Non-pigmented ciliary epithelial cell (primary cell): ENCODE measurements at places on chromosomes 5 and 9.

GRCh38 chr5:123451047-123451446, 27.8 kb upstream of the CEP120 start:
- no peak for DNase-seq

DNA sequence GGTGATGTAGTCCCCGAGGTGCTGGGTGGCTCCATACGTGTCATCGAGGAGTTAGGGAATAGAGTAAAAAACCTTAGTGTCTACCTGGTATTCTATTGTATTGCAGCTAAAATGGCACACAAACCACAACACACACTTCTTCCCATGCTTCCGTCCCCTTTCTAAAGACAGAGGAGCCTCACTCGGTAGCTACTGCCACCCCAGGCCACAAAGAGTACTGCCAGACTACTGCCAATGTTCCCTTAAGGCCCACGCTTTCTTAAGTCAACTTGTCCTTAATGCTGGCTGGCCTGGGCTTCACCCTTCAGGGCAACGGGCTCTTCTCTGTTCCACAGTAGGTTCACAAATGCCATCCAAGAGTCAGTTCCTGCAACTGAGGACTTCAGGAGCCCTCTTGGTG, 673.0 kb downstream of the ELAVL2 start:
- DNase-seq = no peak

GRCh38 chr5:67925511-67925910, 290.0 kb upstream of the PIK3R1 start:
- no peak for DNase-seq

DNA sequence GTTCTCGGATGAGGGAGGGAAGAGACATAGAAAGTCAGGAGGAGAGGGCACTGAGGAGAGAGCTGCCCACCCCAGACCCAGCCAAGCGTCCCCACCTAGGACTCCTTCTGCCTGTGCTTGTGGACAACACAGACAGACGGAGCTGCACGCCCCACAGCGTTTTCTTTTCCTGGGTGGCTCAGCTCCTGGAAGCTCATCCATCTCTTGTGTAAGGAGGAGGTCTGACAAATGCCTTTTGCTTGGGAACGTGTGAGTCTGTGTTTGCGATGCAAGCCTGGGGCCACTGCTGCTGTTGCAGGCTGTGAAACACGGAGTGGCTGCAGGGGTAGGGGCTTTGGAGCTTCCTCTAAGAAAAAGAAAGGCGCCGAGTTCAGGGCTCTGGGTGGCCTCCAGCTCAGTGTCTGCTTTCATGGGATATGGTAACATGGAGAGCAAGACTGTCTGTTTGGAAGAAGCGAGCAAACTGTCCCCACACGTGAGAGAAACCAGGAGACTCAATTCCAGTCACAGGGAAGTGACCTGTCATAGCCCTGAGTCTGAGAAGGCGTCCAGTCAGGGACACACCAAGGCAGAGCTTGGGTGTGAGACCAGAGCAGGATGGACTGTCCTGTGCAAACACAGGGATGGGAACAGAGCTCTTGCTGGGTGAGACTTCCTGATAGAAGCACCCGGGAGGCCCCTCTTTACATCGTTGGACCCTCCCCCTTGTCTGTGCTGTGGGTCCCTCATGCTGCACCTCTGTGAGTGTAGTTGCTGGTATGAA, 42.7 kb downstream of the GADD45G start:
- DNase-seq = no peak

DNA sequence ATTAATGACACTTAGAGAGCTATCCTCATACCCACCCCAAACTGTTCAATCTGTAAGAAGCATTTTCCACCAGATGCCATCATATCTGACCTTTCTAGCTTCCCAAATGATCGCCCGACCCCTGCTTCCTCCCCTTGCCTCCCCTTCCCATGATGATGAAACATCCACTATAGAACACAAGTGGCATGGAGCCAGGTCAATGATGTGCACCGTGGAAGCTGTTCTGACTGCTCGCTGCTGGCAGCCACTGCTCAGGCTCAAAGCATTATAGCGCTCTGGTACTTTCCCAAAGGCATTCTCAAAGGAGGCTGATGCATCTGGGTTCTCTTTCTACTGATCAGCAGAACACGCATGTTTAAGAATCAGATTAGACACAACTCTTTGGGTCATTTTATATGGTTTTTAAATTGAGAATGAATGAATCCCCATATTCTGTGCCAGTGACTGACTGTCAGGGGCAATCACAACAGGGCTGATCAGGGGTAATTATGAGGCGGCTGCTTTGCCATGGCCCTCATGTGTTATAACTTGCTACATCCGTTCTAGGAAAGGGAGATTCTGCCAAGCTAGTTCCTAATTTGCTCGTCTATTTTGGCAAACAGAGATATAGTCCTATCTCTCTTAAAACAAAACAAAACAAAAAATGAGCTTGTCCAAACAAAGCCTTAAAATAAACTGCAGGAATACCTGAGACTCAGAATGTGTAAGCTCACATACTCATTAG, 343.7 kb downstream of the ENC1 start:
- no peak for DNase-seq
